ENCODE measurements at places on chromosomes 6 and 20.

GRCh38 chr20:24654425-24654824 lies 185.0 kb downstream of the SYNDIG1 start:
- no peak for DNase-seq

GRCh38 chr6:32337186-32337805 lies 34.4 kb downstream of the TSBP1 start:
- no peak for DNase-seq

DNA sequence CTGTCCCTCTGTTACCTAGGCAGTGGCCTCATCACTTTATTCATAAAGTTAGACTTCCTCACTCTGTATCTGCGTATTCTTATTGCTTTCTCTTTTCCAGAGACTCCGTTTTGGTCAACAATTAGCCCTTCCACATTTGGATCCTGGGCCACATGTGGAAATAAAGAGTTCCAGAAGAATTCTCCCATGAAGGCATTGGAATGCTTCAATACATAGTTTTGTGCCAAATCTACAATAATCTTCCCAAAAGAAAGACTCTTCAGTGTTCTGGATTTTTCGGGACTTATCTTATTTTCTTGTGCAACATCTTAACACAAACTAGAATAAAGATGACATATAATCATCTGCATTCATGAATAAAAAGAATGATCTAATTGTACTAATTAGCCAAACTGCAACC lies 187.7 kb upstream of the BMP2 start:
- DNase-seq, result no peak

- DNase-seq, result no peak
These were observed 83.7 kb upstream of the CCDC28A start for GRCh38 chr6:138689849-138690248.

DNA sequence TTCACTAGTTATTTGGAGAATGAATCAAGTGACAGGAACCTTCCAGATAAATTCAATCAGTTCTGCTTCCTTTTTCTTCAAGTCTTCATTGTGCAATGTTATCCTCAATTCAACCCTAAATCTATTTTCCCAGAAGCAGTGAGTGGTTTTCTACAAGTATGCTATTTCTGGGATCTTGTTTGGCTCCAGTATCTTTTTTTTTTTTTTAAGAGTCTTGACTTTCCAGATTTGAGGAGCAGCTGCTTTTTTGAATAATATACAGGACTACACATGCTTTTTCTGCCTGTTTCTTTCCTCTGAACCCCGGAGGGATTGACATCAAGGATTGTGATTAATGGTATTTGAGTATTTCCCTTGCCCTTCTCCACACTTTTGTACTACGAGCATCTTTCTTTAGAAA lies 339.2 kb upstream of the JAG1 start:
- DNase-seq, result no peak

DNA sequence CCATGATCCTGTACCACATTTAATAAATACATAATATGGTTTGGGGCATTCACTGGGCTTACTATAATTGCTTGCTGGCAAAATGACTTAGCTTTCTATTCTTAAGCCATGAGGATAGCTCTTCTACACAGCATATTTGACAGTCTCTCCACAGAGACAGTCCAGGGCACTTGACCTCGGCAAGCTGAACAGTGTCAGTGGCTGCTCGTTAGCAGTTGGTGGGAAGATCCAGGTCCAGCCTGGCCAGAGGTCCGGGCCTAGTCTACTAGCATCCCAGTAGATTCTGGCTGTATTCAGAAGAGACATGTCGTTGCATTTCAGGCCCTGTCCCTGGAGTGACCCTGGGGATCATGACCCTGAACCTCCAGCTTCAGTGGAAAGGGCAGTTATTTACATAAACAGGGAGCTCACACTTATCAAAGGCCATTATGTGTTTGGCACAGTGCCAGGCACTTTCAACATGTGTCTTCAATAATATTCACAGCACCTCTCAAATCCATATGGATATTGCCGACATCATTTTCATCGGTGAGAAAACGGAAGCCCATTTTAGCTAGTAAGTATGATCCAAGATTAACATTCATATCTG lies 139.0 kb downstream of the IMPG1 start:
- DNase-seq, result no peak

DNA sequence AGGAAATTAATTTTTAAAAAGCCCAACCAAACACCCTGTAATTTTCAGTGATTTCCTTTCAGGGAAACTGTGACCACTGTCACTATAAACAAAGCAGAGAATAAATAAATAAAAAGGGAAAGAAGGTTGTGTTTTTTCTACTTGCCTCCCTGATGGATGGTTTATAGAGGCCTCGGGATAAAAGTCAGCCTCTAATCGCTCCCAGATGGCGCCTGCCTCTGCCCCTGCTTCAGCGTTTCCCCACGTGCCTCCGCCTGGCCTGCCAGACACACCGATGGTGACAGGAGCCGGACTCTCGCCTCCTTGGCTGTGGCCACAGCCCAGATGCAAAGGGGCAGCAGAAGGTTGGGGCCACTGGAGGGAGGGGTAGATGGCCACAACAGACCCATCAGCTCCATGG lies 327.7 kb downstream of the CDC5L start:
- no peak for DNase-seq

DNA sequence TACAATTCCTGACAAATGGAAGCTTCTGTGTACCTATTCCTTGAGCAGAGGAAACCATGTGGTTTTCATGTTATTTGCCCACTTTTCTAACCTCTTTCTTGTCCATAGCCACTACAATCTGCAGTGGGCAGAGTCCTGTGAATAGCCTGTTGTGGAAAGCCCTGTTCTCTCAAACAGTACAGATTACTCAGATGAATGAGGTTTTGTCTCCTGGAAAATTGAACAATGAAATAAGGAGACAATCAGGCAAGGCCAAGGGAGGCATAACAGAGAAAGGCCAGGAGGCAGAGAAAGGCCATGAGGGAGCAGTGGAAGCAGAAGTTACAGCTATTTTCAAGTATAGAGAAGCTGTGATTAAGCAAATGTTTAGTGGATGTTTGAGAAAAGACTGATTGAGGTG lies 189.3 kb downstream of the GRIK2 start:
- DNase-seq, result no peak

DNA sequence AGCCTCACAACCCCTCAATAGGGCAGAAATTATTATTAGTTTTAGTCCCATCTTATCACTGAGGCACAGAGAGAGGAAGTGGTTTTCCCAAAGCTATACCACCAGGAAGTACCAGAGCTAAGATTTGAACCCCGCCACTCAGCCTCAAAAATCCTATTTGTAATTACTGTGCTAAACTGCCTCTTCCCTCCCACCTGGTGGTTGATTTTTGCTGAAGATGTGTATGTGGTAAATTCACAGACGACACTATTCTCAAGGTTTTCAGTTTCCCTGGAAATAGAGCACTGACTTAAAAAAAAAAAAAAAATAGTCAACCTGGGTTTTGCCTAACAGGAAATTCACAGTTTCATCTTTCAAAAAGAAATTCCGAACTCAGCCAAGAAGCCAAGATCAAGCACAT lies 57.9 kb downstream of the TSHZ2 start:
- DNase-seq, result no peak

- no peak for DNase-seq
These were observed 33.3 kb downstream of the ITCH start for GRCh38 chr20:34396408-34396807.

- no peak for DNase-seq
These were observed 401.8 kb downstream of the SAMD5 start for GRCh38 chr6:147910281-147910680.

GRCh38 chr6:32617751-32618150 lies 19.5 kb upstream of the HLA-DQA1 start:
- DNase-seq, result no peak

DNA sequence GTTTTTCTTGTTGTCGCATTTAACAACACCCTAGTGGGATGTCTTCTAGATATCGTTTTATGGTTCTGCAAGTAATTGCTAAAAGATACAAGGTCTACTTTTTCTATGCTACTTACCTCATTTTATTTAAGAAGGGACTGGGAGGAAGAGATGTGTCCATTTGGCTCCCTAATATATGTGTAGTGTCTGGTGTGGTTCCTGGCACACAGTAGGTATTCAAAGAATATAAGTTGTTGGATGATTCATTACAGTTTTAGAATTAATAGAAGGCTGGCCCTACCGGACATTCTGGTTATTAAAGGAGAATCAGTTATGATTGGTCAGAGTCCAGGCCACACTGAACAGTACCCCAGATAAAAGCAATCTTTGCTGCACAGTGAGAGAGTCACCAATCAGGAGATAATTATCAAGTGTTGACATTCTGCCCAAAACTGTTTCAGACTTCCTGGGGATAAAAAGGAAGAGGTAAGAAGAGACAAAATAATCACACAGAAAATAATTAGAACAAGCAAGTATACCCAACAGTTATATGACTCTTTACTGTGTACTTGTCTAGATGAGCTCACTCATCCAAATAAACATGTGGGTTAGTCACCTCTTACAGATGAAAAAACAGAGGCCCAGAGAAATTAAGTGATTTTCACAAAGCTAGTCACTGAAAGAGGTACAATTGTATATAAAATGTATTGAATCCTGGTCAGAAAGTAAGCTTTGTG lies 7.0 kb downstream of the TMEM244 start:
- DNase-seq, result no peak

GRCh38 chr20:1319051-1319450 lies 9.9 kb downstream of the SDCBP2 start:
- no peak for DNase-seq

GRCh38 chr6:63509652-63510352 lies 62.5 kb upstream of the LOC128125822 start:
- no peak for DNase-seq

DNA sequence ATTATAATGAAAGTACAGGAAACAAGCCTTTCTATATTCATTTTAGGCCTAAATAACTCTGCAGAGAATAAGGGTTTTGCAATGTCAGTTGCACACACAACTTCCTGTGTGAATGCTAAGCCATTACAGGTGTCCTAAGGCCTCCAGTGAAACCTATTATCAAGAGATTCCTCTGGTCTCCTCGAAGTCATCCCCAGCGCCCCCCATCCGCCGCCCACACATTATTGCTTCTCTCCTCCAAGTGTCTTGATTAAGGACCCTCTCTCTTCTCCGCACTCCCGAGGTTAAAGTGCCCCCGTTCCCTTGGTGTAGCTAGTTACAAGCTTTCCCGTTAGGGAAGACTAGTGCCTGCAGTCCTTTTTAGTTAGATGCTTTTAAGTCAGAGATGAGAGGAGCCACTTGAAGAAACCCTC lies 1.3 kb downstream of the HIVEP2 start:
- no peak for DNase-seq

DNA sequence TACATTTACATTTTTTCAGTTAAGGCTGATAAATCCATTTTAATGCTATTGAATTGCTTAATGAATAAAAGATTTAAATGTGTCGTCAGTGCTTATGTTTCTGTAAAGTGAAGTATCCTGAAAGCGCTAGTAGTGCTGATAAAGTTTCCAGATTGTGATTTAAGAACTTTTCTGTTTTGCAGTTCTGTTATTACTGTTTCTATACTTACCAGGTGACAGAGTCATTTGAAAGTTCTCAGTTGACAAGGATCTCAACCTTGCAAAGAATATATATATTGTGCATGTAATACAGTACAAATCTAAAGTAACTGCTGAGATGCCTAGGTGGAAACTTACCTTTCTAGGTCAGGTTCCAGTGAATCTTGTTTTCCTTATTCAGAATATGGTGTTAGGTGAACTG lies 201.8 kb downstream of the ARID1B start:
- DNase-seq, result no peak

DNA sequence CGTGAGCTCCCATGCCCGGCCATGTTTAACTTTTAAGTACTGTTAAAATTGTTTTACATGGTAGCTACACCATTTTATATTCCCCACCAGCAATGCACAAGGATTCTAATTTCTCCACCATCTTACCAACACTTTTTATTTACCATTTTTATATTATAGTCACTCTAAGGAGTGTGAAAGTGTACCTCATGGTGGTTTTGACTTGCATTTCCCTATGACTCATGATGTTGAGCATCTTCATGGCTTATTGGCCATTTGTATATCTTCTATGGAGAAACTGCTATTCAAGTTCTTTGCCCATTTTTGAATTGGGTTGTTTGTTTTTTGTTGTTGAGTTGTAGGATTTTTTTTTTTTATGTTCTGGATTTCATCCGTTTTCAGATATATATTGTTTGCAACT lies 15.6 kb upstream of the BPHL start:
- no peak for DNase-seq

- no peak for DNase-seq
These were observed 31.6 kb upstream of the CENPW start for GRCh38 chr6:126308362-126308761.

DNA sequence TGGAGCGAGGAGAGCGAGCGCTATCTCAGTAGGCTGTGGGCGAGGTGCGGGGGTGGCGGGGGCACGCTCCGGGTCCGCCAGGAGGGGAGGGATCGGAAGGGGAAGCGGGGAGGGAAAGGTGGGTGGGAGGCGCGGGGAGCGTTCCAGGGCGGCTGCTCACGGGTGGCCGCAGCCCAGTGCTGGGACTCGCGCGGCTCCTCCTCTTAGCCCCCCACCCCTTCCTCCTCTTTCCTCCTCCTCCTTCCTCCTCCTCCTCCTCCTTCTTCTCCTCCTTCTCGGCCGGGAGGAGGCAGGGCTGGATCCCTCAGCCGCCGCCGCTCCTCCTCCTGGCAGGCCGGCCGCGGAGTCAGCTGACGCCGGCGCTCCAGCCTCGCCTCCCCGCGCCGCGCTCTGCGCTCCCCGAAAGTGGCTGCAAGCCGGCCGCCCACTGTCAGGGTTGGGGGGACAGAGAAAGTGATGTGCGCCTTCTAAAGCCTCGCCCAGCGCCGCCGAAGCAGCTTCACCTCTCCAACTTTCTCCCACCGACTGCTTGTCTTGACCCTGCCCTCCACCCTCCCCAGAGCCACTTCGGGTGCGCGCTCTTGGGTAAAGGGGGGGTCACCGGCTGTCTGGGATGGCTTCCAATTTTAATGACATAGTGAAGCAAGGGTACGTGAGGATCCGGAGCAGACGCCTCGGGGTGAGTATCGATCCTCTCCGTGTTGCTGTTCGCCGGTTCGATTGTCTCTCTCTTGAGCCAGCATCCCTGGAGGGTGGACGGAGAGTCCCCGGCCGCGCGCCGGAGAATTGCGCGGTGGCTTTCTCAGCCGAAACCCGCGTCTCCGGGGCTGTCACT lies at the start of gene DOK5:
DOK5 (plus strand) TSS at position 260 of the 835 bp plus-strand sequence; CDS start at position 614, 354 bp downstream.
- DNase-seq, result no peak

- no peak for DNase-seq
These were observed 188.0 kb downstream of the ARHGAP18 start for GRCh38 chr6:129521946-129522345.

GRCh38 chr20:39877788-39878187 lies 811.2 kb downstream of the MAFB start:
- no peak for DNase-seq

GRCh38 chr20:52060794-52061714 lies 130.5 kb downstream of the ZFP64 start:
- no peak for DNase-seq
